Activated CD4-positive, alpha-beta T cell treated with anti-CD3 and anti-CD28 coated beads, Interleukin-2, amount 50 U/mL, for 16 hours (primary cell): ENCODE measurements at places on chromosomes 12 and 14.
A peak's percentile ranks its signal among the peaks of the same experiment; 100 is the strongest.

- no peak for DNase-seq
Observed at GRCh38 chr12:80400571-80400991, 43.5 kb upstream of the PTPRQ start.

DNA sequence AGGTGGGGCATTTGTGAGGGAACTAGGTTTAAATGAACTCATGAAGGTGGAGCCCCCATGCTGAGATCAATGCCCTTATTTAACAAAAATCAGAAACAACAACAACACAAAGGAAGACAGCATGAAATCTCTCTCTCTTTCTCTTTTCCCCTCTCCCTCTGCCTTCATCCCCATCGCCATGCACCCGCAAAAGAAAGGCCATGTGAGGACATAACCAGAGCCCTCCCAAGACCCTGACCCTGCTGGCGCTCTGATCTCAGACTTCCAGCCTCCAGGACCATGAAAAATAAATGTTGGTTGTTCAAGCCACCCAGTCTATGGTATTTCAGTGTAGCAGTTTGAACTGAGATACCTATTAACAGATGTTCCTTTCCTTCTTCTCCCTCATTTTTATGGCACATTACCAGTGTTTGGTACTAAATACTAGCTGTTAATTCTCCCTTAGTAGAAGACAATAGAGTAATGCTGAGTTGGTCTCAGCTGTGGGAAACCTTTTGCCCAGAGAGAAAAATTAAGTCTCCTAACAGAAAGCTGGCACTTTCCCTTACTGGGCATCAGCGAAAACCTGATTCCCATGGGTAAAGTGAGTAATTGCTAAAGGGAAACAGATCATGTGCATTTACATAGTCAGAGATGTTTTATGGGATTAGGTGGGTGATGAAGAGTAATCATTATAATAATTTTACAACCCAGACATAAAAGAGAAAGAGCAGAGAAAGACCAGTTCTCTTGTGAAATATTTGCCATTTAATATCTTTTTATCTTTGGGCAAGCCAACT, 264.0 kb upstream of the PLEKHG7 start:
- no peak for DNase-seq

- no peak for DNase-seq
Observed at GRCh38 chr12:109016016-109016415, 4.9 kb downstream of the SVOP start.

DNA sequence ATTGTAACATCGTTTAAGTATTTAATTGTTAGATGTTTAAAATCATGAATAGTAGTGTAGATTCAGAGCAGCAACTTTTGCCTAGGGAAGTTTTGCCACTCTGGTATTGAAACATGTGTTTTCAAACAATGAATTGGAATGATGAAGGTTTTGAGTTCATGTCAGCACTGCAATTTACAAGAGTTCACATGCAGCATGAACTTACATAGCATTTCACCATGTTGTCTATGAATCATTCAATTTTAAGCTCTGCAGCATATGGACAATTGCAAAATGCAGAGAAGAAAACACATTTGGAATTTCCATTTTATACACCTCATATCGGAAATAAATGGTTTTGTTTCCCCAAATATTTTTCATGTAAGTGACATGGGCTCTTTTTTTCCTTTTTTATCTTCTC, 170.7 kb upstream of the CDKN3 start:
- no peak for DNase-seq

DNA sequence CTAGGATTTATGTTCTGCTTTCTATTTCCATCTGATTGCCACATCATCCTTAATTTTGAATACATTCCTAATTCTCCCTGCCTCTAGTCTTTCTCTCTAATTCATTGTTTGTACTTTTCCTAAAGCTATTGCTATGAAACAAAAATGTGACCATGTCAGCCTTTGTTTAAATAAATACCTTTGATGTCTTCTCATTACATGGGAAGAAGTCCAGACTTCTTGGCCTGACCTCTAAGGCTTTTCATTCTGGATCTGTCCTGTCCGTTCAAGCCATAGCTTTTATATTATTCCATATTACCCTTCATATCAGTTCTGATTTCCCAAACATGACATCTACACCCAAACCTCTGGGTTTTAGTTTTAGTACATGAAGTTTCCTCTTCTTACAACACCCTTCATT, 91.4 kb downstream of the CDK17 start:
- no peak for DNase-seq

DNA sequence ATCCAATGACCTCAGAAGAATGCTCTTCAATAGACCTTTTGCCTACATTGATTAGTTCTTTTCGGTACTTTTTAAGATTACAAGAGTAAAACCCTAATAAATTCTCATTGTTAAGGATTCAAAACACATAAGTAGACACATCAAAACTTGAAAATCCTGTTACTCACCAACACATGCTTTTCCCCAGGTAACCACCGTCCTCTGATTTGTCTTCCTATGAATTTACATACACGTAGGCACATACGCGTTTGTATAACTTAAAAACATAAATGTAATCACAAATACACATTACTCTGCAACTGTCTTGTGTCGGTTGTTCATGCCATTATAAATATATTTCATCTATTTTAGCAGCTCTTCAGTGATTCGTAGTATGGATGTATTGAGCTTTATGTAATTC, 910 bp upstream of the WASHC4 start:
- DNase-seq, result no peak

DNA sequence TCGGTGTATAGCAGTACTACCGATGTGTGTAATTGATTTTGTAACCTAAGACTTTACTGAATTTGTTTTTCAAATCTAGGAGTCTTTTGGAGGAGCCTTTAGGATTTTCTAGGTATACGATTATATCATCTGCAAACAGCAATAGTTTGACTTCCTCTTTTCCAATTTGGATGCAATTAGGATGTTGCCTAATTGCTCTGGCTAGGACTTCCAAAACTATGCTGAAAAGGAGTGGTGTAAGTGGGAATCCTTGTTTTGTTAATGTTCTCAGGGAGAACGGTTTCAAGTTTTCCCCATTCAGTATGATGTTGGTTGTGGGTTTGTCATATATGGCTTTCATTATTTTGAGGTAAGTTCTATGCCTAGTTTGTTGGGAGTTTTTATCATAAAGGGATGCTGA, 171.6 kb upstream of the PDE3A start:
- DNase-seq, result no peak

GRCh38 chr12:27319409-27319808, 13.2 kb upstream of the BMAL2 start:
- no peak for DNase-seq

- no peak for DNase-seq
Observed at GRCh38 chr14:45015133-45015532, 53.1 kb downstream of the TOGARAM1 start.

GRCh38 chr12:45762185-45763110, 32.9 kb downstream of the ARID2 start:
- peak; percentile 10 for DNase-seq

DNA sequence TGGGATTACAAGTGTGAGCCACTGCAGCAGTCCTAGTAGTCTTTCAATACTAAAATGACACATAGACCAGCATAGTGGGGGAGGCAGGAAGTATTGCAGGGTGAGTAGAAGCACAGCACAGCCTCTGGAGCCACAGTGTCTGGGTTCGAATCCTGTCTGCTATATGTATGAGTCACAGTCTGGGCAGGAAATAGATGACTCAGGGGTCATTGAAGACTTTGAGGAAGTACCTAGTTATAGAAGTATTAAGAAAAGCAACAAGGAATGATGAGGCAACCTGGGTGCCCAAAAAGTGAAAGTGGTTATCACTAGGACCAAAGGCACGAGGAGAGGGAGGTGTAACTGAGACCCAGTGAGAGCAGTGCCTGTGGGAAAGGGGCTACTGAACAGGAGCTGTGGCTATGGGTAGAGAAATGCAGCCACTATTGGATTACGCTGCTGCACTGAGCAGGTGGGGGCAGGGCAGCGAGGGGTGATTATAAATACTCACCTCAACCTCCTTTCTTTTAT, 124.0 kb downstream of the PDE3A start:
- DNase-seq, result peak; percentile 56

DNA sequence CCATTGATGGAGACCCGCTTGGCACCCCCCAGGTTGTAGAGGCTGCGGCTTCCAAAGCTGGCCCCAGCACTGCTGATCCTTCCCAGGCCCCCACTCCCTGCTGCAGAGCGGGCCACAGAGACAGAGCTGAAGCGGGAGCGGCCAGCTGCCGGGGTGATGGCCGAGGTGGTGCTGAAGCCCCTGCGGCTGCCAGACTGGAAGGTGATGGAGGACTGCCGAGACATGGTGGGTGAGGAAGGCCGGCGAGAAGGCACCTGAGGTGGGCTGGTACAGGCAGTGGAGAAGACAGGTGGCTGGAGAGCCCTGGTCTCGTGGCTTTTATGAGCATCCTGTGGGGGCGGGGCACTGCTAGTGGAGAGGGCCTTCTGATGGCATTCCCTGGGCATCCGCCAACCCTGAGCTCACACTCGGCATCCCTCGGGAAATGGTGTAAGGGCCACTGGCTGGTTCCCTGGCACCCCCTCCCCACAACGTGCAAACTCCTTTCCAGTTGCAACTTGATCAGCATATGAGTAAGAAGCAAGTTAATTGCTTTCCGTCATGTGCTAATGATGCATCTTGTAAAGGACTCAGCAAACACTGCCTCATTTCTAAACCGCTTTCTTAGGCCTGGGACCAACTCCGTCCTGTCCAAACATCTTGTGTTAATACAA, at the start of gene KRT75:
Gene KRT75 (minus strand): TSS at position 291 of the 653 bp plus-strand sequence. CDS start 67 bp downstream, at position 224.
- DNase-seq, result no peak

DNA sequence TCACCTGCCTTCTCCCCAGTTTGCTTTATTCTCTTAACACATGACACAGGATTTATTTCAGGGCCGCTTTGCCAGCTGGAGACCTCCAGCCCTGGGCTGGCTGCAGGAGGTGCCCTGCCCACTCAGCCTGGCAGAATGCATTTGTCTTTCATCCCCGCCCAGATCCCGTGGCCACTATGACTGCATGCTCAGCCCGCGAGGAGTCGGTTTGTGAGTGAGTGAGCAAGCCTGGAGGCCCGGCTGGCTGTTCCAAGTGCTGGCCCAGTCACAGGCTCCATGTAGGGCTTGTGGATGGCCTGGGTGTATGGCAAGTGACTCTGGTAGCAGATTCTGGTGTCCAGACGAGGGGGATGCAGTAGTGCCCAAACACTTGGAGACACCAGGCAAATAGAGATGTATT, 2.1 kb downstream of the TDP1 start:
- no peak for DNase-seq

GRCh38 chr14:76268700-76269099, 107.2 kb upstream of the ESRRB start:
- no peak for DNase-seq

DNA sequence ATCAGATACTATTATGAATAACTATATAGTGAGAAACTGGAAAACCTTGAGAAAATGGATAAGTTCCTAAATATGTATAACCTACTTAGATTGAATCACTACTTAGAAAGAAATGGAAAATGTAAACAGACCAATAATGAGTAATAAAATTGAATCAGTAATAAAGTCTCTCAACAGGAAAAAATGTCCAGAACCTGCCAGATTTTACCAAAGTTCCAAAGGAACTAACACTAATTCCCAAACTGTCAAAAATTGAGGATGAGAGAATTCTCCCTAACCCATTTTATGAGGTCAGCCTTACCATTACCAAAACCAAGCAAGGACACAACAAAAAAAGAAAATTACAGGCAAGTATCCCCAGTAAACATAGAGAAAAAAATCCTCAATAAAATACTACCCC, 272.0 kb downstream of the RPAP3 start:
- no peak for DNase-seq

- DNase-seq, result no peak
Observed at GRCh38 chr12:57173089-57173488, 25.7 kb upstream of the LRP1-AS start.

- DNase-seq, result no peak
Observed at GRCh38 chr12:48199774-48200221, 3.3 kb downstream of the OR10AD1 start.

- DNase-seq, result no peak
Observed at GRCh38 chr12:89517720-89518119, 6.9 kb downstream of the GALNT4 start.

DNA sequence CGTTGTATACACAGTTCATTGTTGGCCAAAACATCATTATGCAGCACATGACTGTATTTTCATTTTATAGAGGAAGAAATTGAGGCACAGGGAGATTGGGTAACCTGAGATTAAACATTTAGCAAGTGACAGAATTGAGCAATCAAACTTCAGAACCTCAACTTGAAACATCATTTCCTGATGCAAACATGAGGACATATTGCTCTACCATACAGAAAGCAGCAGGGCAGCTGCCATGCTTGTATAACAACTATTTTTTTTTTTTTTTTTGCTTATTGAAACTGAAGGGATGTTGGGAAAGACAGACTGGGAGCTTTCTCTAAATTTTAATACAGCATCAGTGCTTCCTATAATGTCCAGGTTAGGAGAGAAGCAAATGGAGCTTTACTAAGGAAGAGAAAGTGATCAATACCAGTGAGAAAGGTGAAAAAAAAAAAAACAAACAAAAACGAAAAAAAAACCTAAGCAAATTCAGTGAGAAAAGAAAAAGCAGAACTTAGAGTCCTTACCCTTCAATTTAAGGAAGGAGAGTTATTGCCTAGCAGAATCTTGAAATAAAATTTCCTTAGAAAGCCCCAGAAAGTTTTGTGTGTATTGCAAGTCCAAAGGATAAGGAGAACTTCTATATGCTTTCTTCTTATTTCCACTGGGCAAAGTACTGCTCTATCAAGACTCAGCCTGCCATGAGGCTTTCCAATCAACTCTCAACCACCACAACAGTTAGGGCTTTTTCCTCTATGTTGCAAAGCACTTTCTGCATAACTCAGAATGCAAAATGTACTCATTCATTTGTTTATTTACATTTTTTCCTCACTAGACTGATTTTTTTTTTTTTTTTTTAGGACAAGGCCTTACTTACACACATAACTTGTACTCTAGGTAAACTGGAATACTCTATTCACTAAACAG, 21.6 kb downstream of the BTG1 start:
- DNase-seq, result no peak

GRCh38 chr12:6552140-6552551, 3.7 kb downstream of the IFFO1 start:
- DNase-seq, result no peak

- DNase-seq, result no peak
Observed at GRCh38 chr14:95215094-95215725, 57.9 kb upstream of the DICER1 start.

DNA sequence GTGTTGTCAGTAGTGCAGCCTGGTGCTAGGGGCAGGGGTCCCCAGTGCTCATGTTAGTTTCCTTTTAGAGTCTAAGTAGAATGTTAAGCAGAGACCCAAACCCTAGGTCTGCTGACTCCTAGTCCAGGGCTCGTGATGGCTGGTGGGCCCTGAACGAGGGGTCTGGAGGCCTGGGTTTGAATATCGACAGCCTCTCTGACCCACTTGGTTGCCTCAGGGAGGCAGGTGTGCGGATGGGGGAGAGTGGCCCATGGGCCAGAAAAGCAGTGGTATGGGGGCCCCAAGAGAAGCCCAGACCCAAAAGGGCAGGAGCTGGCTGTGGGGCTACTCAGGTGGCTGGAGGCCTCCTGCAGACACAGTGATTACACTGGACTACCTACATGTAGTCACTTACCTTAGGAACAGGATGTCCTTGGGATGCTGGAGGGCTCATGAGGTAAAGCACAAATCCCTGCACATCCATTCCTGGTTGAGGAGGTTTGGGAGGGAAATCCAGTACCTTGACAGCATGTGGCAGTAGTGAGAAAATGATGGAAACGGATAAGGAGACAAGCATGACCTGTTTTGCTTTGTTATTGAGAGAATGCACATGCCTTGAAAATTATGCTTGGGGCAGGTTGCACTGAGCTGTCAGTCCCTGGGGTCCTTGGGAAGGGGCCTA, 1.7 kb upstream of the SLC25A29 start:
- DNase-seq, result no peak

GRCh38 chr14:100644383-100644782, 57.2 kb upstream of the BEGAIN start:
- no peak for DNase-seq
